ENCODE measurements at places on chromosomes 1 and 21.

DNA sequence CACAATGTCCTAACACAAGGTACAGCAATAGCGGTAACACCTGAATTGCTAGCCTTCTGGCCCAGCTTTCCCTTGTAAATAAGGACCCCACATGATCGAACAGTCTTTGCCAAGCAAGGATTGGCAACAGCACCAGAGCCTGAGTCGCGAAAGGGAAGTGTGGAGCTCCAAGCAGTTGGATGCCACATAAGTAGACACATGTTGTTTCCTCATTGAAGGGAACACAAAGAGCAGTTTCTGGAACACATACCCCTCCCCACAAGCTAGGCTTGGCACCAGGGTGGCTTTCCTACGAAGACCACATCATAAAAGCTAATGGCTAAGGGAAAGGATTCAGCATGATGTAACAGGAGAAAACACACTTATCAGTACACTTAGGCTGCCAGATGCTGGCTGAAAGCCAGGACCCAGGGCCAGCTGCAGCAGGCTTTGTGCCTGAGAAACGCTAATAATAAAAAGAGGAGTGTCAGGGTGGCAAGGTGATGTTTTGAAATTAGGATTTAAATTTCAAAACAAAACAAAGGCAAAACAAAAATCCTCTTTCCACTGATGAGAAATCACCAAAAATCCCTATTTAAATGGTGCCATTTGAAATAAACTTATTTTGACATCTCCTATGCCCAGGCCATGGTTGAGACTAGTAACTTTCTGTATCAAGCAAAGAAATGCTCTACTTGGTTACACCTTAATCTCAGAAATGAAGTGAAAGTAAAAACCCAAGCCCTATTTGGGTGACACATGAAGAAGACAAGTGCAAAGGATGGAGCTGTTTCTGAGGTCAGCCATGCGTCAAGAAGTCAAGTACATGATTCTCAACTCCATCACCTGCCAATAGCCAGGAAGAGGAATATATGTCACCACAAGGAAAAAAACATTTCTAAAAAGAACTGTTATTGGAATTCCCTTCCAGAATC is 11.9 kb upstream of the CPLANE2 start:
- no peak for DNase-seq

GRCh38 chr1:232798920-232799319 is 6.3 kb upstream of the MAP10 start:
- DNase-seq = no peak

GRCh38 chr1:159756397-159756796 is 24.4 kb upstream of the DUSP23 start:
- no peak for DNase-seq

DNA sequence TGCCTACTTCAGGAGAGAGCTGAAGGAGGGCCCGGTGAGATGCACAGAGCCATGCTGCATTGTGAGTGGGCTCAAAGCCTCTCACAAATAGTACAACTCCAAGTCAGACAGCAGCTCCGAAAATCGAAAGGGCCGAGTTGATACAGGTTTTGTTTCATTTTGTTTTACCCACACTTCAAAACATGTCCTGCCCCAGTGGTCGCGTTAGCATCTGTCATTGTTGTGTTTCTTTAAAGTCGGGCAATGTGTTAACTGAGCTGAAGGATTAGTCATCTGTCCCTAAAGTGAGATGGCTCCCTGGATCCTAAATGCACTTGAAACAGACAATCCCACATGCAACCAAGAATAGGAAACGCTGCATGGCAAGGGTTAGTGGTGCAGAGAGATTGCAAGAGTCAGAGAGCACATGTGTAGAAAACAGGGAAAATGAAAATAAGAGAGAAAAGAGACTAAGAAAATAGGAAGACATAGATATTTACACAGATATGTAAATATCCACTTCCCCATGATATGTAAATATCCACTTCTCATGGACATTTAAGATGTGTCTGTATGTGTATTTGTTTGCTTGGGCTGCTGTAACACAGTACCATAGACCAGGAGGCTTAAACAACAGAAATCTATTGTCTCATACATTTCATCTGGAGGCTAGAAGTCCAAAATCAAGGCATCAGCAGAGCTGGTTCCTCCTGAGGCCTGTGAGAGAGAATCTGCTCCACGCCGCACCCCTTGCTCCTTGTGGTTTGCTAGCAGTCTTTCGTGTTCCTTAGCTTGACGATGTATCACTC is 131.4 kb upstream of the RAB4A start:
- no peak for DNase-seq

GRCh38 chr1:119896303-119896702 is at the start of gene ADAM30:
TSS of gene ADAM30 (minus strand) at chr1:119896515. CDS start at chr1:119896336, 179 bp downstream.
- DNase-seq = no peak

GRCh38 chr1:186189156-186189555 is 185.9 kb downstream of the TPR start:
- no peak for DNase-seq

DNA sequence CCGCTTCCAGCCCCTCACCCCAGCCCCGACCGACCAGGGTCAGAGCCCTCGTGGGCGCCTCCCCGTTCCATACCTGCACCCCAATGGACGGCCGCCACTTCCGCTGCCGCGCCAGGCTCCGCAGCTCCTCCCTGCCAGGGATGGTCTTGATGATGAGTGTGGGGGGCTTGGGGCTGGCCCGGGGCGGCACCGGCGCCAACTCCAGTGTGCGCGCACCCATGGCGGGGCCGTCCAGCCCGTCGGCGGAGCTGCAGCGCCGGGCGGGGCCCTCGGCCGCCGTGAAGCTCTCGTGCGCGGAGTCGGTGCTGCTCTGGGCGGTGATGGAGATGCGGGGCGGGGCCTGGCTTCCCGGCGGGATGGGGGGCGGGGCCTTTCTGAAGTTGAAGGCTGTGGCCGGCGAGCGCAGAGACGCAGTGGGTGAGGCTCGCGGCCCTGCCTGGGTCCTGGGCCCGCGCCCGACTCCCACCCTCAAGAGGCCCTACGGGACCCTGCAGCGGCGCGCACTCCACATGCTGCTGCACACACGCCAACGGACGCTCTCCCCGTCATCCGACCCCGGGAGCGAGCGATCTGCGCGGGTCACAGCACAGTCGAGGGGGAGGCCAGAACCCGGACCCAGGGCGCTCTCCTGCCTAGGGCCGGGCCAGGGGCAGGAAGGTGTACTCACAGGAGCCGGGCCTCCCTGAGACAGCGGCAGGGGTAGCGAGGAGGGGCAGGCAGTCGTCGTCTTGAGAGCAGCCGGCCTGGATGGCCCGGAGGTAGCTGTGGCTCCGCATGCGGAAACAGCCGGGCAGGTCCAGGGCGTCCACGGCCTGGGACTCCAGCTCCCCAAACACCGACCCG is 26.1 kb upstream of the SMIM12 start:
- peak; percentile 33 for DNase-seq

GRCh38 chr1:11550664-11551283 is 71.8 kb downstream of the DISP3 start:
- DNase-seq = no peak

DNA sequence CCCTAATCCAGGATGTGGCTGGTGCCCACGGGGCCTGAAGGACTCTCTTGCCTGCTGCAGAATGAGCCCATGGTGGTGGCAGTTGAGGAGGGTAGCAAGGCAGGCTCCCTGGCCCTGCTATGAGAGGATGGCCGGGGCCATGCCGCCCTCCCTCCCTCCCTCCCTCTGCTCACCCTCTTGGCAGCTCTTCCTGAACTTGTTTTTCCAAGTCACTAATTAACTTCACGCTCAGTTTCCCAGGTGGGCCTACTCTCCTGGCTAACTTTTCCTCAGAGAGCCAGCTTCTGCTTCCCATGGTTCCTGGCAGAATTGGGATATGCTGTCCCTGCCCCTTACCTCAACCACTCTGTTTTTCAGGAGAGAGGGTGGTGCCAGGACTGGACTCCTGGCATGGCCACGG is 10.2 kb downstream of the KCNC4 start:
- DNase-seq = no peak

DNA sequence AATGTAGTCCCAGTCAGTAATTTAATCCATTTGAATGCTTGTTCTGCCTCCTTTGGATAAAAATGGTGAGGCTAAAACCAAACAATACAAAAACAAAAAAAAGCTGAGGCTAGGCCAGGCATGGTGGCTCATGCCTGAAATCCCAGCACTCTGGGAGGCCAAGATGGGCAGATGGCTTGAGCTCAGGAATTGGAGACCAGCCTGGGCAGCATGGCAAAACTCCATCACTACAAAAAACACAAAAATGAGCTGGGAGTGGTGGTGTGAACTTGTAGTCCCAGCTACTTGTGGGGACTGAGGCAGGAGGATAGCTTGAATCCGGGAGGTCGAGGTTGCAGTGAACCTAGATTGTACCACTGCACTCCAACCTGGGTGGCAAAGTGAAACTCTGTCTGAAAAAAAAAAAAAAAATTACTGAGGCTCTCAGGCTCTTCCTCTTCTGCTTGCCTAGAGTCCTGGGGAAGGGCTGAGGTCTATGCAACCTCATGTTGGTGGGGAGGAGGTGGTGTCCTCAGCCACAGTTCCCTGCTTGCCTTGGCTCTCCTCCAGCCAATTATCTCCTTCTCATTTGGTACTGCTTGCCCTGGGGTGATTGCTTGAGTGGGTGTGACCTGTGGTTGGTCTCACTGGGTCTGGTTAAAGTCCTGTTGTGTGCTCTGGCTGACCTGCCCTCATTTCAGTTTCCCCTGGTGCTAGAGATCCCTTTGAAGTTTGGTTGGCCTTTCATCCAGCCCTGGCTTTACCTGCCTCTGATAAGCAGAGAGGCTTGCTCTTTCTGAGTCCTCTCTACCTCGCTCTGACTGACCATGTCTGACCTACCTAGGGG is 20.9 kb downstream of the S1PR1 start:
- DNase-seq = no peak

DNA sequence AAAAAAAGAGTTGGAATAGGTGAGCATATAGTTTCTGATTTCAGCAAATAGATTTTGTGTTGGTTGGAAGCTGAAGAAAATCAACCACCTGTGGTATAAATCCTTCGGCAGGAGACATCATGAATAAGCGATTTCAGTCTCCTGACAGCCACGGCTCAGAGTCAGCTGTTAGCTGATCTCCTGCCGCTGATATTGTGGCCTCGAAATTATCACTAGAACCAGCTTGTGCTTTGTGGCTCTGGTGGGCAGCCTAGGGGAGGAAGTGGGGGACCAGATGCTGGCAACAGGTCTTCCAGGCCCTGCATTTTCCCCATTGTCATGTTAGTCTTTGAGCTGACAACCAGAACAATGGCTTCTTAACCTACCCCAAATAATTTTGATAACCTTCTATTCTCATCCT is 842 bp upstream of the GCSAML start:
- no peak for DNase-seq

DNA sequence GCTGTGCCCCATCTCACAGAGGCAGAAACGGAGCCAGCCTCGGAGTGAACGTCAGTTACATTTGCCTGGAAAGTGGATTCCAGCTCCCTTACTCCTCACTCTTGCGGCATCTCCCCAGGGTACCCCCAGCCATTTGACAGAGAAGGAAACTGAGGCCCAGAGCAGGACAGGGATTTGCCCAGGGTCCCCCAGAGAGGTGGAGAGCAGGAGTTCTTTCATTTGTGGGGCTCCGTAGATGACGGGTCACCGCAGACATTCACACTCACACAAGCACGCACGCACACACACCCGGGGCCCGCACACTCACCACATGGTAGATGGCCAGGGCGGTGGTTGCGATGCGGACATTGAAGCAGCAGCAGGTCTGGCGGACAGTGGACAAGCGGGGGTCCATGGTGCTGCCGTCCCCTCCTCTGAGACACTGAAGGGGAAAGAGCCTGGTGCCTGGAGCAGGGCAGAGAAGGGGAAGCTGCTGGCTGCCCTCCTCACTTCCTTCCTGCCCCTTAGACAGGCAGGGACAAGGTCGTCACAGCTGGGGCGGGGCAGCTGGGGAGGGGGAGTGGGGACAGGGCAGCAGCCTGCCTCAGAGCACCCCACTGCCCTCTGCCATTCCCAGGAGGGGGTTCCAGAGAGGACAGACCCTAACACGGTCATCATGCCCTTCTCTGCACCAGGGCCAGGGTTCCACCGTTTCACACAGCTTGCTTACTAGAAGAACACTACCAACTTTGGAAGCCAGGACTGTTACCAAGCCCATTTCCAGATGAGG is at the start of gene LAPTM5:
Gene LAPTM5 (minus strand): TSS at position 423 of the 769 bp plus-strand sequence. CDS start 29 bp downstream, at position 394.
- no peak for DNase-seq

DNA sequence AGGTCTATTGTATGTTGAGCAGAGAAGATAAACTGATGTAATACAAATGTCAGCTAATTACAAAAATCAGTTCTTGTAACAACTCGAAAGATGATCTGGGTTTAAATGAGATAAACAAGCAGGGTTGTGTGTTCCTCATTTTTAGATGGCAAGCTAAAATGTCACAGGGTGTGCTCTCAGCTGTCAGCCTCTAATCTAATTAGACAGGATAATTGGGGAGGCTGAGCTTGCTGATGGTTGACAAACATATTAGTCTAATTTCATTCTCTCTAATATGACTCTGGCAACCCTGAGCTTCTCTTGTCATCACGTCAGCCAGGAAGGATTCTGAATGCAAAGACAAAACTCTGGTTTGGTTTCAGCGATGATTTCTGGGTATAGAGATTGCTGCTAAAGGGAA is 335.3 kb upstream of the KAZN start:
- no peak for DNase-seq

GRCh38 chr1:201447903-201448871 is 20.8 kb downstream of the PHLDA3 start:
- peak; percentile 37 for DNase-seq

GRCh38 chr1:232127190-232127589 is 500.6 kb downstream of the DISC1 start:
- DNase-seq = no peak

DNA sequence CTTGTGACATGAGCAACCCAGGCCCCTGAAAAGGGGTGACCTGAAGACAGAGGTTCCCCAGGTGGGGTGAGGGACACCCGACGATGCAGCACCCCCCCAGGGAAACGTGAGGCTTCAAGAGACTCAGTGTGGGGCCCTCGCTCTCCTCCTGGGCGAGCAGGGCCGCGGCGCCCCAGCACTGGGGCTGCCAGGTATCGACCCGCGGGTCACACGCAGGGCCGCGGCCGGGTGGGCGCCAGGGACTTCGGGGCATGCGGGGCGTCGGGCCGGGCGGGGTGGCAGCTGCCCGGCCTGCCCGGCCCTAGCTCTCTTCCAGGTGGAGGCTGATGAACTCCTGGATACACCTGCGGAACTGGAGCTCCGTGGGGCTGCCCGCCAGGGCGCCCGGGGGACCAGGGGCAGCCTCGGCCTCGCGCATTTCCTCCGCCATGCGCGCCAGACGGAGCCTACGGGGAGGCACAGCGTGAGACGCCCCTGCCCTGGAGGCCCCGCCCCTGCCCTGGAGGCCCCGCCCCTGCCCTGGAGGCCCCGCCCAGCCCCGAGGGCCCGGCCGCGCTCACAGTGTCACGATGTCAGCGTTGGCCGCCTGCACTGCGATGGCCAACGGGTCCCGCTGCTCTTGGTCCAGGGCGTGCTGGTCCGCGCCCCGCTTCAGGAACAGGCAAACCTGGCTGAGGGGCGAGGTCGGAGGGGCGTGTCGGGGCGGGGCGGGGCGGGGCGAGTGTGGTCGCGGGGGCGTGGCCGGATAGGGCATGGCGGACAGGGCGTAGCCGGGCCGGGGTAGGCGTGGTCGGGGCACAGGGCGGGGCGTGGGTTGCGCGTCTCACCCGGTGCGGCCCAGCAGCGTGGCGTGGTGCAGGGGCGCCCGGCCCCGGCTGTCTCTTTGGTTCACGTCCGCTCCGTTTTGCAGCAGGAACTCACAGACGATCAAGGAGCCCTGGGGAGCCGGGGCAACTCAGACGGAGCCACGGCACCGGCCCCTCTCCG is 13.3 kb downstream of the SCNN1D start:
- no peak for DNase-seq
